T-helper 22 cell (primary cell): ENCODE measurements at places on chromosomes 6 and 20.

DNA sequence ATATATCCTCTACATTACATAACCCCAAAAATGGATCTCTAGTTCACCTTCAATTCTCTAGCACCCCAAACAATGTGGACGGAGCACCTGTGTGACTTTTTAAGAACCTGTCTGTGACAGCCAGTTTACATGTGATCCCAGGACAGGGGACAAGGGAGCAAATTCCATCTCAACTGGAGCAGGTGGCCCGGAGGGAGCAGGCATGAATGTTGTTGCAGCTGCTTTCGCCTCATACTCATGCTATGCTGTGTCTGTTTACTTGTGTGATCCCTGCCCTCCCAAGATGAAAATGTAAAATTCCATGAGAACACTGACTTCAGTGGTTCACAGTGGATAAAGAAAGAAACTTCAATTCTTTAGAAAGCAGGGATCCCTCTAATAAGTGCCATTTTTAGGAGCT, 600.3 kb downstream of the CDH26 start:
- no peak for DNase-seq

DNA sequence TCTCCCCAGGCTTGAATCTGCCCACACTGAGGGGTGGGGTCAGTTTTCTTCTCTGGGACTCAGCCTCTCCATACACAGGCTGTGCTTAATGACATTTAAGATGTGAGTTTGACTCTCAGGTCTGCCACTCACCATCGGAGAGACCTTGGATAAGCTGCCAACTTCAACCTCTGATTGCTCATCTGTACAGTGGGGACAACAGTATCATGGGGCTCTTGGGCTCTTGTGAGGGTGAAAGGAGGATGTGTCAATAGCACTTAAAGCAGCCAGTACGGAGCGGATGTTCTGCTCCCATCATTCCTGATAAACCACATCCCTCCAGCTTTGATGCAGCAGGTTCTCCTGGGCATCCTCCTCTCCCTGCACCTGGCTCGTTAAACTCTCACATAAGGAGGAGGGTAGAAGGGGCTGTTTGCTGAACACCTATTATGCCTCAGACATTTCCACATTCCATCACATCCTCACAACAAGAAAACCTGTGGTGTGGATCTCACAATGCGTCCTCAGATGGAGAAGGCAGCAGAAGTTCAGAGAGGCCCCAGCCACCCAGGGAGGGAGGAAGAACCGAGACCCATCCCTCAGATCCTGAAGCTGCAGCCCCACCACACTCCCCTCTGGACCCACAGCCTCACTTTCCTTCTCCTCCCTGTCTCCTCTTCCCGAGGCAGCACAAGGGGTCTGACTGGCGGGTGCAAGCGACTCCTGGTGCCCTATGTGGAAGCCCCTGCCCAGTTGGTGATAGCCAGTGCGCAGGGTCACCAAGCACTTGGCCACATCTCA, 1.9 kb upstream of the PDYN start:
- no peak for DNase-seq

- no peak for DNase-seq
Observed at GRCh38 chr6:753486-753885, 60.5 kb upstream of the EXOC2 start.

DNA sequence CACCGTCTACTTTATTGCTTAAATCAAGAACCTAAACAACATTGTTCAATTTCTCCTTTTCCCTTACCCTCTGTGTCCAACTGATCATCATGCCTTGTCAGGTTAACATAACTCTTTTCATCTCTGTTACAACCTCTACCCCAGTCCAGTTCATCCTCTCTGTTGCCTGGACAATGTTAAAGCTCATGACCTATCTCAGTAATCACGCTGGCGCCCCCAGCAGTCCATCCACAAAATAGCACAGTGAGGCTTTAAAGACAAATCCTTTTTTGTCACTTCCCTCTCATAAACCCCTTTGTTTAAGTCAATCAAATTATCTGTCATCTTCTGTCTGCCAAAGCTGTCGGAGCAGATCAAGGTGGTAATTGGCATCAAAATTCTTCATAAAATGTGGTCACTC, 140.1 kb downstream of the QKI start:
- peak; percentile 14 for DNase-seq

GRCh38 chr20:19453410-19453809, 241.0 kb downstream of the SLC24A3 start:
- no peak for DNase-seq

- DNase-seq: no peak
Observed at GRCh38 chr20:63223121-63223825, 7.3 kb upstream of the YTHDF1 start.

- DNase-seq: no peak
Observed at GRCh38 chr6:44291841-44292240, 21.3 kb downstream of the AARS2 start.

GRCh38 chr6:43838276-43839036, 68.4 kb downstream of the VEGFA start:
- no peak for DNase-seq

GRCh38 chr6:24930431-24930871, 5.3 kb downstream of the RIPOR2 start:
- no peak for DNase-seq

- DNase-seq: no peak
Observed at GRCh38 chr6:149422581-149422980, 22.5 kb downstream of the SUMO4 start.

GRCh38 chr6:13280254-13280653, 48.1 kb downstream of the TBC1D7 start:
- DNase-seq: no peak

DNA sequence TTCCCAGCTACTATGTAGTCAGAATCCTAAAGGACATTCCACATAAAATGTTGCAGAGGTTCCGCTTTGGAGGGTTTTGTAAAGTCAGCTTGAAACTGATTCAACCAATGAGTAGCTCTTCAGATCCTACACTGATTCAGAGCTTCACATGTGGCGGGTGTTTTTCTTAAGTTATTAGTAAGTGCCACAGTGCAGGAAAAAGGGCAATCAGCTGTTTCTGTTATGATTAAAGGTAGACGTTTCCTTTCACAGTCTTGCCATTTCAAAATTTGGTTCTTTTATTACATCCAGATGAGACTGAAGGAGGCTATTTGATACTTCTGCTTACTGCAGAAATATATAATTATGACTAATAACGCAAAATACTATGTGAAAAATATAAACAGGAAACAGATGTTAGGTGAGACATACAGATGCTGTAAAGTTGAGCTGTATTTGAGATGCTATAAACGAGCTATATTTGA, 443.9 kb downstream of the CDKAL1 start:
- no peak for DNase-seq

DNA sequence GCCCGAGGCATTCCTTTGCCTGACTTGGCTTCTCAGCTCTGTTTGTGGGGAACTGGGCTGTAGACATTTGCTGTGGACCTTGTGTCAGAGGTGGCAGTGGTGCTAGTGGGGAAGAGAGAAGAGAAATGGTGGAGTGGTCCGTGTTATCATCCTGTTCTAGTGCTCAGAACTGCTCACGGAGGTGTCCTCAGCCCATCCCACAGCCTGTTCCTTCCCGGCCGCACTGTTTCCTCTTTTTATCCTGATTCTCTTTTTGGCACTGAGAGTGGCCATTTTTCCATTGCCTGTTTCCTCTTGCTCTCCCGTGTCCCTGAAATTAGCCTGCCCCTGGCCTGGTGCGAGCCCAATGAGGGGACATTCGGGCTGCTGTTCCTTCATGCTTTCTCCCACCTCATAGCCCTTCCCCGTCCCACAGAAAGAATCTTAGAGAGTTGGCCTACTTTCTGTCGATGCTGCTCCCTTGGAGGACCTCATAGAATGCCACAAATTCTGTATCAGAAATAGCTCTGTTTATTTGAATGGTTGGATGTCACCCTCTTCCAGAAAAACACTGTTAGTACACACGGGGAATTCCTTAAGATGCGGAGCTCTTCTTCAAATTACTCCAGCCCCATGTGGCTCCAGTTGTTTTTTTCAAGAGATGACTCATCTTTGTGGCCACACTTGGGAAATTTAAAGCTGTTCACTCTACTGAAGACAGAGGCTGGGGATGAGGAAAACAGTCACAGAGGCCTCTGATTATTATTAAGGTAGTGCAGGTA, 26.1 kb downstream of the FARS2 start:
- DNase-seq: no peak

GRCh38 chr6:118514689-118515088, 33.4 kb upstream of the PLN start:
- no peak for DNase-seq

GRCh38 chr6:34386316-34387137, 5.9 kb downstream of the NUDT3 start:
- no peak for DNase-seq

GRCh38 chr20:45833030-45833882, at the start of gene SNX21:
Gene SNX21, plus strand, starts transcription at chr20:45833799. Its CDS starts 121 bp downstream, at chr20:45833920.
- DNase-seq: no peak
